Bronchus fibroblast of lung (primary cell): ENCODE measurements at places on chromosomes 7 and 10. TPM values are rescaled to one million over a fixed set of nuclear protein-coding genes. Genes with fewer than 3 reads are reported as not detected.

HOXA9 gene
- total RNA-seq, result 1.5 and 4.0 TPM in 2 replicates

LRRD1 gene
- total RNA-seq, result 0.17 TPM in 1 of 2 replicates, not detected in the other

COMMD3 gene
- 47.0 and 53.1 TPM in 2 replicates for total RNA-seq

RBP3 gene
- not detected in 2 replicates for total RNA-seq

TMEM26 gene
- 0.89 and 1.0 TPM in 2 replicates for total RNA-seq

PTN gene
- total RNA-seq, result 26.6 and 34.3 TPM in 2 replicates

ZNF37A gene
- total RNA-seq, result 5.0 and 5.1 TPM in 2 replicates

TACC2 gene
- total RNA-seq, result 7.3 and 10.8 TPM in 2 replicates

TACR2 gene
- total RNA-seq, result under 0.01 TPM in 1 of 2 replicates, not detected in the other

PLA2G12B gene
- not detected in 2 replicates for total RNA-seq

NANOS1 gene
- 0.17 and 0.59 TPM in 2 replicates for total RNA-seq
